ENCODE measurements at places on chromosomes 4 and X. TPM values are rescaled to one million over a fixed set of nuclear protein-coding genes. Genes with fewer than 3 reads are reported as not detected.
A peak's percentile ranks its signal among the peaks of the same experiment; 100 is the strongest.

HHIP gene
- not detected for total RNA-seq

EVC2 gene
- total RNA-seq = 0.69 TPM

GRSF1 gene
- total RNA-seq = 61.0 TPM

CPE gene
- total RNA-seq = not detected

ACE2 gene
- not detected for total RNA-seq

DNA sequence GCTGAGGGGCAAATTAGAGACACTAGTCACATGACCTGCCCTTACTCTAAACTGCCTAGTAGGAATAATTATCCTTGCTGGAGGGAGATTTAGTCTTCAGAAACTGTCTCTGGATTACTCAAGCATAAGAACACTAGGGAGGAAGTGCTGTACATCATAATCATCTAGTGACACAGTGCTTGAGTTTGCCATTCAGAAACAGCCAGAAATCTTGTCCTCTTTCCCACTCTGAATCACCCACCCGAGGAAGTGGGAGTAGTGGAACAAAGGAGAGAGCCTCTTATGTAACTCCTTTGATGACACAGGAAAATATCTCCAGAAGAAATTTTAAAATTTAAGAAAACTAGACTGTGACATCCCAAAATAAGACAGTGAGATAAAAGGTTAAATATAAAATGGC lies 69.3 kb upstream of the PCDH19 start:
- no peaks in the 10 kb centered on the region for H3K4me1 ChIP-seq
- H3K4me3 ChIP-seq = no peak overlapping the region
- no peaks in the 10 kb centered on the region for H3K36me3 ChIP-seq
- H3K27me3 ChIP-seq = peaks cover 1% of the 10 kb centered on the region
- H3K27ac ChIP-seq = no peak overlapping the region
- DNase-seq = no peak

- DNase-seq = no peak
- H3K27ac ChIP-seq = peak overlapping the region; percentile 65
- H3K36me3 ChIP-seq = peaks cover 3% of the 10 kb centered on the region
- H3K4me3 ChIP-seq = peak overlapping the region; percentile 77
These were observed 1.3 kb downstream of the MSX1 start for GRCh38 chr4:4860600-4861389.

GRCh38 chr4:145936142-145936996 lies 2.3 kb downstream of the ZNF827 start:
- H3K4me3 ChIP-seq = peak overlapping the region; percentile 92
- no peaks in the 10 kb centered on the region for H3K27me3 ChIP-seq
- peak overlapping the region; percentile 96 for H3K27ac ChIP-seq
- peaks cover 12% of the 10 kb centered on the region for H3K36me3 ChIP-seq
- peak; percentile 76 for DNase-seq
- H3K4me1 ChIP-seq = peaks cover 29% of the 10 kb centered on the region

- peaks cover 21% of the 10 kb centered on the region for H3K4me1 ChIP-seq
- no peaks in the 10 kb centered on the region for H3K27me3 ChIP-seq
- peaks cover 42% of the 10 kb centered on the region for H3K36me3 ChIP-seq
- no peak for DNase-seq
- H3K4me3 ChIP-seq = no peak overlapping the region
These were observed 19.3 kb downstream of the SCARB2 start for GRCh38 chr4:76194325-76194724.

GRCh38 chrX:80306007-80306406 lies 114.2 kb upstream of the TENT5D start:
- H3K27ac ChIP-seq = no peak overlapping the region
- no peak for DNase-seq
- H3K4me3 ChIP-seq = no peak overlapping the region

DNA sequence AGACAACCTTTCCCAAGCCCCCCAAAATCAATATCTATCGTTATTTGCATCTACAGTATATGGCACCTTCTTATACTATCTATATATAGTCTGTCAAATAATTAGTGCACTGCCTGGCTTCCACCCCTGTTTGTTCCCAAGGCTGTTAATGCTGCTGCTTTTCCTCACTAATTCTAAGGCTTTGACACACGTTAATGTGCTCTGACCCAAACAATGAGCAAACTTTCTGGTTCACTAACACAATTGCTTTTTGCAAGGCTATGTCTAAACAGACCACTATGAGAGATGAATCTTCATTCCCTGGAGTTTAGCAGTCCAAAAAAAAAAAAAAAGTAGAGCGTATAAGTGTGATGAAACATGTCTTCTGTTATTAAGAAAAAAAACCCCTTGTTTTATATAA lies 360.9 kb upstream of the AGA start:
- H3K4me3 ChIP-seq = no peak overlapping the region
- H3K4me1 ChIP-seq = no peaks in the 10 kb centered on the region
- no peaks in the 10 kb centered on the region for H3K27me3 ChIP-seq

GRCh38 chr4:114866901-114867670 lies 246.3 kb downstream of the NDST4 start:
- H3K4me3 ChIP-seq = no peak overlapping the region
- DNase-seq = no peak
- no peak overlapping the region for H3K27ac ChIP-seq
- H3K4me1 ChIP-seq = no peaks in the 10 kb centered on the region
- no peaks in the 10 kb centered on the region for H3K27me3 ChIP-seq

GRCh38 chr4:145951931-145952330 lies 13.3 kb upstream of the ZNF827 start:
- H3K27ac ChIP-seq = no peak overlapping the region
- H3K4me3 ChIP-seq = no peak overlapping the region

GRCh38 chrX:31165241-31166035 lies 93.6 kb upstream of the FTHL17 start:
- no peaks in the 10 kb centered on the region for H3K36me3 ChIP-seq
- no peak overlapping the region for H3K4me3 ChIP-seq
- H3K27ac ChIP-seq = no peak overlapping the region
- DNase-seq = no peak
- H3K4me1 ChIP-seq = no peaks in the 10 kb centered on the region
- H3K27me3 ChIP-seq = no peaks in the 10 kb centered on the region

GRCh38 chrX:30865015-30865414 lies 24.0 kb downstream of the TAB3 start:
- peaks cover 1% of the 10 kb centered on the region for H3K4me1 ChIP-seq
- H3K27ac ChIP-seq = no peak overlapping the region
- no peak overlapping the region for H3K4me3 ChIP-seq
- H3K27me3 ChIP-seq = no peaks in the 10 kb centered on the region
- H3K36me3 ChIP-seq = peaks cover 2% of the 10 kb centered on the region
- DNase-seq = no peak

DNA sequence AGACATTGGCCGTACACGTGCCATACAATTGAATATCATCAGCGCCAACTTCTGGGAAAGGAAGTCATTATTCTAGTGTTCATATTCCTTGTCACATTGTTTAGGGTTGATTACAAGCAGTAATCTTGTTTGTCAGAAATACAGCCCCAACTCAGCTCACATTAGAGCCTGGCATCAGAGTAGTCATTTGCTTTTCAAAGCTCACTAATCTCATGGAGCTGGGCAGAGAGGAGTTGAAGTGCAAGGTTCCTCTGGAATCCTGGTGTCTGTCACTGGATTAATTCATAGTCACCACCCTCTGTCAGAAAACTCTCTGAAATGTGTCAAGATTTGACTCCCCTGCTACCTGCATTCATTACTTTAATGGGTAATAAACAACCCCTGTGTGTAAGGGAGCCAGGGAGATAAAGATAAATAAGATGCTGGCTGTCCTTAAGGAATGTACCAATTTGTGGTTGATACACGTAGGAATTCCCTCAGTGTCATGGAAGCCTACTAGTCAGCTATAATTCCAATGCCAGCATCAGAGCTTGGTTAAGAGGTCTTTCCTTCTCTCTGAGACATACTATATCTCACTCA lies 43.7 kb upstream of the S100G start:
- peaks cover 2% of the 10 kb centered on the region for H3K36me3 ChIP-seq
- no peaks in the 10 kb centered on the region for H3K27me3 ChIP-seq
- H3K27ac ChIP-seq = no peak overlapping the region
- DNase-seq = no peak

Data from activated naive CD8-positive, alpha-beta T cell treated with anti-CD3 and anti-CD28 coated beads, Interleukin-2, amount 10 ng/mL, durations not matched to agents 7 days and 5 days (primary cell).